ENCODE measurements at places on chromosomes 12 and 14. TPM values are rescaled to one million over a fixed set of nuclear protein-coding genes. Genes with fewer than 3 reads are reported as not detected.

DNA sequence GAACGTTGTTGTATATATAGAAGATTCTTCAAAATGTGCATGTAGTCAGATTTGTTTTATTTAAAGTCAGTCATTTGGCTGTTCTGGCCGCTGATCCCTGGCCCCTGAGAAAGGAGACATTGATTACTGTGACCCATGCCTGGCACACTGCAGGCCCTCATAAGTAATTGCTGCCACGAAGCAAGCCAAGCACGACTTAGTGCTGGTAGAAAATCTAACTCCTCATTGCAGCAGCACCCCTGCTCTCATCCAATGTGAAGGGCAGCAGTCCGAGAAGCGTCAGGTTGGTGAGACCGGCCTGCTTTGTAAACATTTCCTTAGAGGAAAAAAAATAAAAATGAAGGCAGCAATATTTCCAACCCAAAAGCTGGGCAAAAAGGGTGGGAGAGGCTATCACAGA lies 22.8 kb upstream of the TMTC2 start:
- no peak for DNase-seq

GRCh38 chr14:31283578-31284252 lies 76.1 kb upstream of the HECTD1 start:
- DNase-seq: no peak

DNA sequence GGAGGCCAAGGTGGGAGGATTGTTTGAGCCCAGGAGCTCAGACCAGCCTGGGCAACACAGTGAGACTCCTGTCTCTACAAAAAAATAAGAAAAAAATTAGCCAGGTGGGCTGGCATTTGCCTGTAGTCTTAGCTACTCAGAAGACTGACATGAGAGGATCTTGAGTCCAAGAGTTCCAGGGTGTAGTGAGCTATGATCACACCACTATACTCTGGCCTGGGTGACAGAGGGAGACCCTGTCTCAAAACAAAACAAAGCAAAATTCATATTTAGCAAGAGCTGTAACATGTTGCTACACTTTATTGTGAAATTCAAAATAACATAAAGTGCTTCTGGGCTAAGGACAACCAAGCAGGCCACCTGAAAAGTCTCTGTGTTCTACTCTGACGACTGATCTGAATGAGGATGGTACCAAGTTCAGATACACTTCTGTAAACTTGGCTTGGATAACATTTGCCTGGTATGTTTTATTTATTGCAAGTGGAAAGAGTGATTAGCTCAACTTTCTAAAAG lies 11.6 kb upstream of the STRN3 start:
- no peak for DNase-seq

DNA sequence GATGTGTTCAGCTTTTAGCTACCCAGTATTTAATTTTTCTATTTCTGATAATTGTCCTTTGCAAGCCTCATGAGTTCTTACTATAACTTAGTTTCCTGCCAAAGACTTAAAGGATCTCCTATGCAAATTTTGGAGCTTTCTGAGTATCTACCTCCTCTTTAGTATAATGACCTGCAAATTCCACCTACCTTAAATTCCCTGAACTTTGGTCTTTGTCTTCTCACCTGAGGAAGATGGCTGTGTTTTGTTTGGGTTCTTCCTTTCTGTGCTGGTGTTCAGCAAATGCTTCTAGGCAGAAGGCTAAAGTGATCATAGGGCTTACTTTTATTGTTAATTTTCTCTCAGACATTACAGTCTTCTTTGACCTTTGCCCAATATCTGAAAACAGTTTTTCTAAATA lies 142.8 kb downstream of the FUT8 start:
- DNase-seq: no peak

- DNase-seq: no peak
Measured at GRCh38 chr14:94535506-94535905, 25.7 kb upstream of the SERPINA4 start.

GRCh38 chr12:45959728-45960127 lies 30.6 kb downstream of the SCAF11 start:
- no peak for DNase-seq

GRCh38 chr12:124940143-124940392 lies 25.6 kb upstream of the UBC start:
- no peak for DNase-seq

DNA sequence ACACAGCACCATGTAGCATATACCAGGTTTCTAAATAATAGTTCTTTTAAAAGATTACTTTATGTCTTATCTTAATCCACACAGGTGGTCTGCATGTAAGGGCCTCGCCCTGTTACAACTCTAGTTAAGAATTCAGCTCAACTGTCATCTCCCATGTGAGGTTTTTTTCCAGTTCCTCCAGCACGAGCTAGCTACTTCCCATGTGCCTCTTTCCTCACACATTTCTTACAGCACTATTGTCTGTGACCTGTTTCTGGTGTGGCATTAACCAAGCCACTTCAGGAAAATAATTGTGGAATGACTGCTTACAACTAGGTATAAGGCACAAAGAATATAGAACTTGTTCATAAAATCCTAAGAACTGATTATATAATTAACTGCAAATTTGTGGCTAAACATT lies 65.5 kb downstream of the SH2B3 start:
- DNase-seq: no peak

- DNase-seq: no peak
Measured at GRCh38 chr12:59708064-59708463, 112.2 kb downstream of the SLC16A7 start.

GRCh38 chr14:97166497-97166896 lies 369.3 kb downstream of the VRK1 start:
- DNase-seq: no peak

Gene SLC6A13
- 57.2 TPM for polyA plus RNA-seq

Gene GPX2
- 1.1 TPM for polyA plus RNA-seq

Gene C12orf54
- polyA plus RNA-seq: 0.56 TPM
